Activated CD8-positive, alpha-beta memory T cell treated with anti-CD3 and anti-CD28 coated beads for 4 hours (primary cell): ENCODE measurements at places on chromosomes 5 and 9.

GRCh38 chr5:6909901-6910300 is 196.7 kb downstream of the TENT4A start:
- no peak for DNase-seq

- no peak for DNase-seq
These were observed 15.8 kb upstream of the FABP6 start for GRCh38 chr5:160213537-160213936.

DNA sequence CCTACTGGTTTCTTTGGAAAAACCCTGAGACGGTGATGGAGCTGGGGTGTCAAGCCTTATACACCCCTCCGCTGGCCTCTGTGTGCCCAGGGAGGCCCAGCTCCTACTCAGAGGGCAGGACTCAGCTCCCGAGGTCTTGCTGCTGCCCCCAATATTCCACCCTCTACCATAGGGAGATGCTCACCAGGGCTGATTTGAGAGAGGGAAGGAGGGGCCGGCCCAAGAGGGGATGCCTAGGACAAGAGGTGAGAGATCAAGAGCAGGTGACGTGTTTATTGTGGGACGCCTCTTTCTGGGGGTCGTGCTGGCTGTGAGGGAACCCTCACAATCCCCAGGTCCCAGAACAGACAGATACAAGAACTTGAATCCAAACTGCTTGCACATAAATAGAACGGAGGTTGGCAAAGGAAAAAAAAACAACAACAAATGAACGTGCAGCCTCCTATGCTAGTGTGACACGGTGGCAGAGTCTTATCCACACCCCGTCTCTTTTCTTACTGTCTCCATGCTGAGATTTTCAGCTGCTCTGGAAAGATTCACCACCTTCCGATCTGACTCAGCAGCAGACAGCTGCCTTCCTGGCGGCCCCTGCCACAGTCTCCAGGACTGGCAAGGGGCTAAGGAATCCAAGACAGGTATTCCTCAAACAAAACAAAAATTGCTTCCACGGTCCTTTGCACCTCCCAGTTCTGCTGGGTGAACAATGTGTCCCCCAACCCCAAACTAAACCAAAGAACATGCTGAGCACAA is 22.3 kb downstream of the FABP6 start:
- DNase-seq = no peak

DNA sequence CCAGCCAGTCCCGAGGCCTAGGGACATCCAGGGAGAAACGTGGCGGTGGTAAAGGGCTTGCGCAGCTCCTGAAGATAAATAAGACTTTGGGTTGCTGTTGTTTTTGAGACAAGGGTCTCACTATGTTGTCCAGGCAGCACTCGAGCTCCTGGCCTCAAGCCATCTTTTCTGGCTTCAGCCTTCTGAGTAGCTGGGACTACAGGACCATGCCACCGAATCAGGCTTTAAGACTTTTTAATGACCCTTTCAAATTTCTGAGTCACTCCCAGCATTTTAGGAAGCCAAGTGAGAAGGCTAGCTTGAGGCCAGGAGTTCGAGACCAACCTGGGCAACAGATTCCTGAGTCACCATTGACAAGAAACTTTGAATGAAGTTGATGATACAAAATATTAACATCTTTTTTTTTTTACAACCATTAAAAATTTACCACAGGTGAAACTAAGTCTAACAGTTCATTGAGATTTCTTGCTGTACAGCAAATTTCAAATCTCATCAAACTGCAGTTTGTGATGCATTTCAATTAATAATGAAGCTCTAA is 817 bp upstream of the GNE start:
- no peak for DNase-seq

DNA sequence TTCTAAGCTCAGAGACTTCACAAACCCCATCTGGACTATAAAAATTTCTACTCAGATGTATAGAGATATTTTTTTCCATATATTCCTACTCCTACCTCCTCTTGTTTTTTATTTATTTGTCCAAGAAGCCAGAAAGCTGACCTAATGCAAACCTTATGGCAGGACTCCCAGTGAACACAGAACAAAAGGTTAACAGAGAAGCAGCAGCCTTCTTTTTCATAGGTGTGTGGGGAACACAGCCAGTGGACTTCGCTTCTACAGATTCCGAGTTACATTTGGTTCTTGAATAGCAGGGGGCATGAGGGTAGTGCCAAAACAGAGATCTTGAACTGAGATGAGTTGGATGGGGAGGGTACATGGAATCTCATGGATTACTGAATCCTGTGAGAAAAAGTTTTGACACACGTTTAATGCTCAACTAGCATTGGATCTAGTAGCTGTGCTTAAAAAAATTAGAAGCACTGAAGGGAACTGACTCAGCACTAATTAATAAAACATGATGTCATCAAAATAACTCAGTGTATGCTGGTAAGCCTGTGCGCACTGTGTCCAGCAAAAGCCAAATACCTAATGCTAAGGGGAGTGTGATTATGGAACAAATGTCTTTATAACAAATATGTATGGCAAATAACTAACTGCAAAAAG is 240.1 kb downstream of the GABRB2 start:
- no peak for DNase-seq

GRCh38 chr9:69834591-69835184 is 14.1 kb downstream of the CFAP95 start:
- no peak for DNase-seq

DNA sequence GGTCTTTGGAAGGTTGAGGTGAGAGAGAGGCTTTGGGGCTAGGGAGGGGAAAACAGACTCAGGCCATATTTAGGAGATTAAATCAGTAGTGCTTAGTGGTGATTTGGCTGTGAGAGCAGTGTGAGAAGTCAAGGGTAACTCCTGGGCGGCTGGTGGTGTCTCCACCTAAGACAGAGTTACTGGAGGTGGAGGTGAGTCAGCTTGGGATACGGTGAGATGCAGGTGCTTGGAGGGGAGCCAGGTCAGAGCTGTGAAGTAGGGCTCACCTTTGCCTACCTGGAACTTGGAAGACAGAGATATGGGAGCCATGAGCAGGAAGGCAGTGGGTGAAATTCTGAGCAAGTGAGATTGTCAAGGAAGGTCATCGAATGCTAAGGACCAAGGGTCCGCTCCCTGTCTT is 24.5 kb downstream of the RGS3 start:
- no peak for DNase-seq

DNA sequence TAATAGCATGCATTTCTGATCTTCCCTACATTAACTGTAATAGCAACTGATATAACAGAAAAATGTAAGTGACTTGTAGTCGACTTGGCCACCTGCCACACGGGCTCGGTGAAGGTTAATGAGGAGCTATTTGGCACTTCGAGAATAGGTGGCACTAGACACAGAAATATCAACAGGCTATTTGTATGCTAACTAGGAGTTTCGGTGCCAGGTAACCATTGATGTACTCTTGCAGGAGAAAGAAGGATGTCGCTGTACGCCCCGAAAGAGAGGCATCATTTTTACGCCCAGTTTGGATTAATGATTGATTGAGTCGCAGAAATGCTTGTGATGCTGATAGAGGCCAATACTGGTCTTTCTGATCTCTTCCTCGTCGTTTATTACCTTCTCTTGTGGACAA is 516 bp upstream of the DMRT2 start:
- DNase-seq = no peak

GRCh38 chr5:151107084-151107483 is 26.2 kb upstream of the TNIP1 start:
- DNase-seq = no peak

- DNase-seq = no peak
These were observed 114.8 kb downstream of the WNK2 start for GRCh38 chr9:93298498-93299417.

- DNase-seq = no peak
These were observed 198.8 kb downstream of the BNC2 start for GRCh38 chr9:16671591-16672137.

- no peak for DNase-seq
These were observed 42.6 kb downstream of the RASEF start for GRCh38 chr9:83020327-83020726.
